ENCODE measurements at places on chromosomes 3 and 15. TPM values are rescaled to one million over a fixed set of nuclear protein-coding genes. Genes with fewer than 3 reads are reported as not detected.

DNA sequence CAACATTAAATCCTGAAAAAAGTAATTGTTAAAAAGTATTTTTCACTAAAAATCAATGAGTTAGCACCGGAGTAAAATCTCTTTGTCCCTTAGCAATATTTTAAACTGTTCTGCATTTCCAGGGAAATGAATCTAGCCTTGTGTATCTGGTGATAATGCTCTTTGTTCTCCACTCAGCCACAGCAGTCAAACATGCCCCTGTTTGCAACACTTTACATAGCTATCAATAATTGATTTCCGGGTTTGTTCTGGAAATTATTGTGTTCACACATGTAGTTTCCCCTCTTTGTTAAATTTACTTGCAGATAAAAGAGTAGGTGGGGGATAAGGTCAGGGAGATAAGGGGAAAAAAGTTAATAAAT, 3.6 kb upstream of the A4GNT start:
- H3K4me1 ChIP-seq = no peaks in the 10 kb centered on the region
- no peak overlapping the region for H3K27ac ChIP-seq
- H3K4me3 ChIP-seq = no peak overlapping the region
- DNase-seq = no peak
- no peaks in the 10 kb centered on the region for H3K36me3 ChIP-seq

DNA sequence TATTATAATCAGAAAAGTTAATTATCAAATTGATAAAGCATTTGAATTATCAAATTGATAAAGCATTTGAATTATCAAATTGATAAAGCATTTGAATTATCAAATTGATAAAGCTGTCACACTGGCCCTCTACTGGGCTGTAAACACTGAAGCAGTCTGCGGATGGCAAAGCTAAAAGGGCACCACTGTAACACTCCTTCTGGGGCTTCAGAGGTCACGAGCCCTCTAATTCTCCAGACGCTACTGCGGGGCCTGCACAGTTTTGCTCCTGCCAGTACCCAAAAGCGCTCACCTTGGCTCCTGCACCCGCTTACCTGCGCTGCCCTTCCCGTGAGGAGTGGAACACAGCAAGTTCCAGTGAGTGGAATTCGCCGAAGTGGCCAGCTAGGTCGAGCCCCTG, 409.0 kb upstream of the KCNMB2 start:
- H3K4me3 ChIP-seq = no peak overlapping the region
- H3K4me1 ChIP-seq = no peaks in the 10 kb centered on the region
- no peaks in the 10 kb centered on the region for H3K36me3 ChIP-seq
- H3K27me3 ChIP-seq = no peaks in the 10 kb centered on the region
- no peak for DNase-seq

DNA sequence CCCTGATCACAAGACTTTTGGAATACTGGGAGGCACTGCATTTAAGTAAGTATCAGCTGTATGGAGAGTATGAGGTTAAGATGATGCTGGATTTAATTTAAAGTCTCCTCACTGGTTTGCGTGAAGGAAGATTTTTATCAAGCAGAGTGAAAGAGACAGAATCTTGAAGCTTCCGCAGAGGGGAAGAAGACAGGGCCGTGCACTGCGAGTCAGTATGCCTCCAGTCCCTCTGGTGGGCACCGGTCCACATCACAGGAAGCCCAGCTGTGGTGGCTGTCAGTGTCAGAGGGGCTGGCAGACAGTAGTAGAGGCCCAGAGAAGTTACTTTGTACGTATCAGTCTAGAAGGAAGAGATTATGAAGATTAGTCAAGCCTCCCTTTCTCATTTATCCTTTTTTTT, 379.0 kb upstream of the TPRG1 start:
- no peak overlapping the region for H3K27ac ChIP-seq
- H3K27me3 ChIP-seq = no peaks in the 10 kb centered on the region
- DNase-seq = no peak
- no peaks in the 10 kb centered on the region for H3K36me3 ChIP-seq
- H3K4me1 ChIP-seq = peaks cover 12% of the 10 kb centered on the region

GRCh38 chr15:74406992-74407705, 26.6 kb downstream of the SEMA7A start:
- no peaks in the 10 kb centered on the region for H3K27me3 ChIP-seq
- H3K27ac ChIP-seq = no peak overlapping the region
- peaks cover 10% of the 10 kb centered on the region for H3K4me1 ChIP-seq
- no peak for DNase-seq

Gene IQCF5
- not detected for total RNA-seq

Gene NAALADL2
- total RNA-seq = 0.44 TPM

- H3K4me3 ChIP-seq = no peak overlapping the region
- peaks cover 7% of the 10 kb centered on the region for H3K27me3 ChIP-seq
- H3K27ac ChIP-seq = no peak overlapping the region
- no peak for DNase-seq
These were observed 123.4 kb downstream of the SEC22A start for GRCh38 chr3:123324880-123325765.

- H3K36me3 ChIP-seq = no peaks in the 10 kb centered on the region
- no peaks in the 10 kb centered on the region for H3K27me3 ChIP-seq
- no peak overlapping the region for H3K4me3 ChIP-seq
- no peak overlapping the region for H3K27ac ChIP-seq
- no peak for DNase-seq
- H3K4me1 ChIP-seq = no peaks in the 10 kb centered on the region
These were observed 10.5 kb downstream of the ABI3BP start for GRCh38 chr3:100982710-100983109.

DNA sequence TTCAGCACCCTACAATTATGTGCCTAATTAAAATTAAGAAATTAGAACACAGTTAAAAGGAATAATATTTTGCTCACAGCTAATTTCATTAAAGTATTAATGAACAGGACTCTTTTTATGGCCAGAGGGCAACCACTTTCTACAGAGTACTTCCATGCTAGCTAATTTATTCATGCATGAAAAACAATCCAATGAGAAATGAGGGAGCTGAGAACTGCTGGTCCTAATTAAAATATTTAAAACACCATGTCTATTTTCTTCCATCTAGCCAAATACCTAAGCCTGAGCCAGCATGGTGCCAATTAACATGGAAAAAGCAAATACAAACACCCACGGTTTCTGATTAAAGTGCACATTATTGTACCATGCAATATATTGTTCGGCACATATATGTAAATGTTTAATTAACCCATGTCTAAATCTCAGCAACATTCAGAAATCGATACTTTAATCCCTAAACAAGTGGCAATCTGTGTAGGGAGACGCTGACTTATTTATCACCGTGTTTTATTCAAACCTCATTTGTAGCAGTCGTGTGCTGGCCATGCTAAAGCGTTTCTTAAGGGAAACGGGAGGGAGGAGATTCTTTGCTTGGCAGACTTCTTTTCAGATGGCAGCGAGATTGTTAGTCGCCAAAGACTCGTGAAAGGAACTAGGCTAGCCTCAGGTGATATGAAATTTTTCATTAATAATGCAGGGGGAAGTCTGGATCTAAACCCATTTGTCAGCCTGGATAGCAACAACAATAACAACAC, 193.5 kb downstream of the ANXA2 start:
- no peaks in the 10 kb centered on the region for H3K36me3 ChIP-seq
- H3K27ac ChIP-seq = no peak overlapping the region
- no peak overlapping the region for H3K4me3 ChIP-seq
- DNase-seq = no peak

DNA sequence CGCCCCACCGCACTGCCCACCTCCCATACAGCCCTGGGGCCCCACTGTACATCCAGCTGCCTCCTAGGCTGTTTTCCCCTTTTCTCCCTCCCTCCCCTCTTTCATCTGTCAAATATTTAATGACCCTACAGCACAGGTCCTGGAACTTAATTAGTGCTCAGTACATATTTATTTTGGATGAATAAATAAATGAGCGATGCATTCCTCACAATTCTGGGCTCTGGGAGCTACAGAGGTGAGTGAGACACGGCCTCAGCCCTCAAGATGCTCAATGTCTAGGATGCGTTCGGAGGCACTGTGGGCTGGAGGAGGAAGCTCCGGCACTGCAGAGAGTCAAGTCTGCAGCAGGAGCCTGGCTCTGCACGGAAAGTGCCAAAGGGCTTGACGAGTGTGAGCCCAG, 175.0 kb downstream of the FAM43A start:
- DNase-seq = no peak
- peaks cover 4% of the 10 kb centered on the region for H3K4me1 ChIP-seq
- H3K27ac ChIP-seq = no peak overlapping the region
- H3K36me3 ChIP-seq = no peaks in the 10 kb centered on the region

DNA sequence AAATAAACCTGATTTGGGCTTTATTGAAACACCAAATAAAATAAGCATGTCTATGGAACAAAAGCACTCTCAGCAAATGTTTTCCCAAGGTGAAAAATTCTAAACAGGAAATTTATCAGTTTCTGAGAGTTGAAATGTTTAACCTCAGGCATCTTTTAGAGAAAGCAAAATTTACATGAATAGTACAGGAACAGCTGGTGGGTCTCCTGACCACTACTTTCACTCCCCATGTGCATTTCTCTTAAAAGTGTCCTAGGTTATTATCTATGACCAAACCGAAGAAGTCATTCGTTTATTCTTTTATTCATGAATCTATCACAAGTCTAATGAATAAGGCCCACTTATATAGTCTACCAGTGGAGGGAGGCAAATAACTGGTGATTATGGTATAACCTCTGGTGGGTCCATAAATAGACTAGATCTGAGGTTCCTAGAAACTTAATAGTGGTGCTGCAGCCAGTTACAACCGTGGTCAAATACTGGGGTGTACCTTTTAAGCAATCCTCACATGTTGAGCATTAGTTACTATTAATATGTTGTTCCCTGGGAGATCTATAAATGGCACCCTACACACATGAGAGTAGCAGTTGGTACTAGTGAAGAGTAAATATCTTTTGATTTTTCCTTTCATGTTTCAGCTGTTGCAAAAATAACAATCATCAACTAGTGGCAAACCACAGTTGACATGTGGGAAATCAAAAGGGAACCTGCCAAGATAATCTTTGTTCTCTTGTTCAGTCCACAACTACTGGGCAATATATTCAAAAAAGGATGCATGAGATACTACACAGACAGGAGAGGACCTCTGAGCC, 169.3 kb upstream of the STAC start:
- H3K36me3 ChIP-seq = no peaks in the 10 kb centered on the region
- H3K27ac ChIP-seq = no peak overlapping the region
- H3K4me3 ChIP-seq = no peak overlapping the region
- DNase-seq = no peak

DNA sequence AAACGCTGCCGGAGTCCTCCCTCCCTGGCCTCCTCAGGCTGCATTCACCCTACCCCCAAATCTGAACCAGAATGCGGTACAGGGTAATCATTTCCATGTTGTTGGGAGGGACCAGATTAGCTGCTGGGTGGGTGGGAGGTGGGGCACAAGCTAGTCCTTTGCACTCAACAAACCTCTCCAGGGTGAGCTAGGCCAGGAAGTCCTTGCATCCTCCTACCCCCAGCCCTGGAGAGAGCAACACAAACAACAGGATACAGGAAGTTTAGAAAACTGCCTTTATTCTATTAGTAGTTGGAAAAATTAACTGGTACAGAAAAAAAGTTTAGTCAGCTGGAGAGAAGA, 702 bp upstream of the GPX1 start:
- H3K4me1 ChIP-seq = peaks cover 39% of the 10 kb centered on the region
- H3K36me3 ChIP-seq = no peaks in the 10 kb centered on the region
- H3K27ac ChIP-seq = peak overlapping the region; percentile 97
- H3K4me3 ChIP-seq = peak overlapping the region; percentile 96
- no peaks in the 10 kb centered on the region for H3K27me3 ChIP-seq

Gene RBP2
- total RNA-seq = not detected

DNA sequence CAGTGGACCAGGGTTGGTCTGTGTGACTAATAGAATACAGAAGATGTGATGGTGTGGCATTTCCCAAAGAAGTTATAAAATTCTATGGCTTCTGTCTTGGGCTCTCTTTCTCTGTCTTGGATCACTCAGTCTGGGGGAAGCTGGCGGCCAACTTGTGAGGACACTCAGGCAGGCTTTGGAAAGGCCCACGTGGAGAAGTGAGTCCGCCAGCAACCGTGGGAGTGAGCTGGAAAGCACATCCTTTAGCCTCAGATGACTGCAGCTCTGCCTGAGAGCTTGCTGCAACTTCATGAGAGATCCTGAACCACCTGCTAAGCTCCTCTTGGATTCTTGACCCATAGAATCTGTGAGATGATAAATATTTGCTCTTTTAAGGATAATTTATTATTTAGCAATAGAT, 72.0 kb upstream of the RASGRP1 start:
- DNase-seq = no peak
- H3K27ac ChIP-seq = no peak overlapping the region
- H3K27me3 ChIP-seq = no peaks in the 10 kb centered on the region
- no peaks in the 10 kb centered on the region for H3K36me3 ChIP-seq

GRCh38 chr15:66489179-66489791, 8.3 kb downstream of the SNAPC5 start:
- peaks cover 80% of the 10 kb centered on the region for H3K36me3 ChIP-seq
- H3K27me3 ChIP-seq = no peaks in the 10 kb centered on the region
- H3K27ac ChIP-seq = no peak overlapping the region
- no peak overlapping the region for H3K4me3 ChIP-seq
- H3K4me1 ChIP-seq = peaks cover 6% of the 10 kb centered on the region

DNA sequence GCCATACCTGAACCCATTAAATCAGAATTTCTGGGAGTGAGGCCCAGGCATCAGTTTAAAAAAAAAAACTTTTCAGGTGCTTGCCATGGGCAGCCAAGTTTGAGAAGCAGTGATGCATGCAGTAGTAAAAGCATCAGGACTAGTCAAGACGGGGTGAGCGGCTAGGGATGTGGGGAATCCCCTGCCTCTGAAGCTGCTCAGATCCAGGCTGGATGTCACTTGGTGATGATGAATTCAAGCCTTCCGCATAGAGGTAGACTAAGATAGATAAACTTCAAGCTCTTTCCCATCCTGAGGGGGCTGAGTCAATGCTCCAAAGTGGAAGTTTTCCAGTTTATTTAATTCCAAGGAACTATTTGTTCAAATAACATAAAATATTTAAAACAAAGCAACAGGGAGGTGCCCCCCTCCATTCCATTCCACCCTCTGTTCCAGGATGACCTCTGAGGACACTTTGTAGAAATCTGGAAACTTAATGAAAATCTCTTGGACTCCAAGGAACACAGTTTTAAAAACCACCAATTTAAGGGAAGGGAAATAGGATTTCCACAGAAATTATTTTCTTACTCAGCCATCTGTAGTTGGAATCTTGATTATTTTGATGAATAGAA, 100.4 kb upstream of the NR2E3 start:
- H3K36me3 ChIP-seq = no peaks in the 10 kb centered on the region
- H3K4me3 ChIP-seq = no peak overlapping the region
- no peaks in the 10 kb centered on the region for H3K4me1 ChIP-seq
- no peak overlapping the region for H3K27ac ChIP-seq
- no peak for DNase-seq

GRCh38 chr3:185653949-185654757, 68.1 kb downstream of the SENP2 start:
- no peak for DNase-seq
- no peak overlapping the region for H3K27ac ChIP-seq
- no peak overlapping the region for H3K4me3 ChIP-seq
- no peaks in the 10 kb centered on the region for H3K27me3 ChIP-seq
- H3K36me3 ChIP-seq = no peaks in the 10 kb centered on the region

DNA sequence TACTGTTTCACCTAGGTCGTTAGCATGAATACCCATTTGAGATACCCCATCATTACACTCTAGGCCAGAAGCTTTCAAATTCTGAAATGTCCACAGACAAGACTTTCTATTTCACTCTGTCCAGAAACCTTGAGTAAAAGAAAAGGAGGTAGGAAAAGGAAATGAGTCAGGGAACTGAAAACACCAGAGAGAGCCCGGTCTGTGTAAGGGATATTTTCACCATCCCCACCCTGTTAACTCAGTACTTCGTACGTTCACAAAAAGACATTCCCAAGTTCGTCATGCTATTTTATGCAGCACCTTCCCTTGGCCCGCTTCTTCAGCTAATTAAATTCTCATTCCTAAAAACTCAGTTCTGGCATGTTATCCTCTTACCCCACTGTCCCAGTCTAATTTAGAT, 89.4 kb upstream of the SOX2 start:
- H3K4me1 ChIP-seq = no peaks in the 10 kb centered on the region
- peaks cover 2% of the 10 kb centered on the region for H3K27me3 ChIP-seq
- no peaks in the 10 kb centered on the region for H3K36me3 ChIP-seq
- no peak for DNase-seq
- no peak overlapping the region for H3K27ac ChIP-seq
